ENCODE measurements at places on chromosomes 3 and 15. TPM values are rescaled to one million over a fixed set of nuclear protein-coding genes. Genes with fewer than 3 reads are reported as not detected.

- DNase-seq = no peak
These were observed 70.8 kb downstream of the GOLGA8B start for GRCh38 chr15:34512628-34513027.

TICRR gene
- polyA plus RNA-seq = 5.6 TPM

GRCh38 chr3:122077293-122078234 lies 22.4 kb downstream of the CD86 start:
- DNase-seq = no peak

GRCh38 chr3:43296565-43296964 lies 10.2 kb downstream of the SNRK start:
- peak; percentile 48 for DNase-seq

DNA sequence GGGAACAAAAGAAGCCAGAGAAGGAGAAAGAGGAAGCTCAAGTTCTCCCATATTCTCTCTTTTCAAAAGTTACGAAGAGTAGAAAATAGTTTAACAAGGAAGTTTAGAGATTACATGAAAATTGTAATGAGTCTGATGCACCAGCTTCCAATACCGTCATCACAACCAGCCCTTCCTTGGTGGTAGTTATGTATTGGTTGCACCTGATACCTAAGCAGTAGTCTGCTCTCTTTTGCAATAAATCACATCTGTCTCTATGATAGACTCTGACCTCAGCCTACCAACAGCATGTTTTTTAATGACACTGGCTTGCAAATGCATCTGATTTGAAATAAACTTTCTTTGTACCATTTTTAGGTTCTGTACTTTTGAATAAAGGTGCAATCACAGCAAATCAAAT lies 575.8 kb downstream of the FHIT start:
- DNase-seq = no peak

- DNase-seq = no peak
These were observed at the start of gene PRR20G for GRCh38 chr3:127287840-127288239. TSS of gene PRR20G (minus strand) at chr3:127288046. CDS start at chr3:127287365, 681 bp downstream.

DNA sequence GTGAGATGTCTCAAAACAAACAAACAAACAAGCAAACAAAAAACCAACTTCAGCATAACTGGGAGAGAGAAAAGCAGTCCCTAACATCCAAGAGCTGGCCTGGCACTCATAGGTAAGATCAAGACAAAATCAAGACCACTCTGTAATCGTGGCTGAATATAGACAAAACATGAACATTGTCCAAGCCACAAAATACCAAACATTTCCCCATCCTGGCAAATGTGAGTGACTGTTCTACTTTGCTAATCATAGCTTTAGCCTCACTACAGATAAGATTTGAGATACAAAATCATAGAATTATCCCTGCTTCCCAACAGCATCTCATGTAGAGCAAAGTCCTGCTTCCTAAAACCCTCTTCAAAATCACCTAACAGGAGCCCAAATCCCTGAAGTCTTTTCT lies 116.7 kb upstream of the PRTG start:
- DNase-seq = peak; percentile 26

GOLGA8H gene
- polyA plus RNA-seq = 0.36 TPM

DNA sequence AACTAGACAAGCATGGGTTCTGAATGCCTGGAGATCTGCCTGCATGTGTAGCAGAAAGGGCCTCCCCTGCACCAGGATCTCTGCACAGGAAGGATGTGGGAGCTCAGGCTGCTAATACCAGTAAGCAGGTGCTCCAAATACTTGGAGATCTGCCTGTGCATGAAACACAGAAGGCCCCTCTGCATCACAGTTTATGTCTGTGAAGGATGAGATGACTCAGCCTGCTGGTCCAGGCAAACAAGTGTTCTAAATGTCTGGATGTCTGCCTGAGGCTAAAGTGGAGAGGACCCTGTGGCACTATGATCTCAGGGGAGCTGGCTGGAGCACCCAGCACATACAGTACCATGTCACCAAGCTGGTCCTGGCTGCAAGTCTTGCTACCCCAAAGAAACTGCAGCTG lies 678.8 kb downstream of the MCTP2 start:
- DNase-seq = no peak

ALS2CL gene
- 10.8 TPM for polyA plus RNA-seq

DNA sequence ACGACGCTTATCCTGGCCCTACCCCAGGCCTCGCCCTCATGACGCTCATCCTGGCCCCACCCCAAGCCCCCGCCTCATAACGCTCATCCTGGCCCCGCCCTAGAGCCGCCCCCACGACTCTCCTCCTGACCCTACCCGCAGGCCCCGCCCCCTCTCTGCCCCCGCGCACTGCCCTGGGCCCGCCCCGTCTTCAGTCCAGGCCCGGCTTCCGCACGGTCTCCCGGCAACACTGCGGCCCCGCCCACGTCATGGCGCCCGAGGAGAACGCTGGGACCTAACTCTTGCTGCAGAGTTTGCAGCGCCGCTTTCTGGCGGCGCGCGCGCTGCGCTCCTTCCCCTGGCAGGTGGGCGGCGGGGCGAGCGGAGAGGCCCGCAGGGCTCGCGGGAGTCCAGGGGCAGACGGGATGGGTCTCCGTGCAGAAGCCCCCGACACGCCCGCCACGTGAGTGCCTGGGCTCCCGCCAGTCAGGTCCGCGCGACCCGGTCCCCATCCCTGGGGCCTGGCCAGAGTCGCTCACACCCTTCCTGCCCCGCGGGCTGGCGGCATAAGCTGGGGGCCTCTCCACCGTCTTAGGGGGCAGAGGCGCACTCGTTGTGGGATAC lies 52.5 kb upstream of the ROPN1B start:
- DNase-seq = peak; percentile 96

GRCh38 chr15:69319384-69320375 lies 21.0 kb downstream of the PAQR5 start:
- no peak for DNase-seq

DNA sequence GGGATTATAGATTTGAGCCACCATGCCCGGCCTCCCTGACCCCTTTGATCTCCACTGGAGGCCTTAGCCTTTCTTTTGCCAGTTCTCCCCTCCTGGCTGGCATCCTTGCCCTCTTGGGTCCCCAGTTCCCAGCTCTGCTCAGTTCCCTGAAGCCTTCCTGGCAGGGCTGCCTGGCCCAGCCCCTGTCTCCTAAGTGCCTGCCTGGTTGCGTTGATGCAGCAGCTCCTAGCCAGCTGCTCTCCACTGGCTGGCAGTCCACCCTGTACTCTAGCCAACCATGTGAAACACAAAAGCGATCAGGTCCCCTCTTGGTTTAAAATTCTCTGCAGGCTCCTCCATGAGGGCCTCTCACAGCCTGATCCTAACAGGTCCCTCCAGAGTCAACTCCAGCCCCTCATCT lies 184.7 kb downstream of the RAB11A start:
- DNase-seq = no peak

DNA sequence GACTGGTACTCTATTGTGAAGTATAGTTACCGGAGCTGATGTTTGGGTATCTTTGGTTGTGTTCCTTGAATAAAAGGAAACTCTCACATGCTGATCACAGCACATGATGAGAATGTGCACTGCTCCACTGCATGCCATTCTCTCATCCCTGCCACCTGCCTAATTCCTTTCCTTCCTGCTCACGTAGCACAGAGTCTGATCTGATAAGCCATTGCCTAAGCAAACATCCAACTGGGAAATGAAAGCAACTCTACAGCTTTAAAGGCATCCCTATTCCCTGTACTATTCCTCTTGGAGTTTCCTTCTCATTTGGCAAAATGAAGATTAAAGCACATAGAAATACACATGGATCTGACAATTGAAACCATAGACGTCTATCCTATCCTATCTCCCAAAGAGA lies 359.8 kb downstream of the C3orf38 start:
- DNase-seq = no peak

DNA sequence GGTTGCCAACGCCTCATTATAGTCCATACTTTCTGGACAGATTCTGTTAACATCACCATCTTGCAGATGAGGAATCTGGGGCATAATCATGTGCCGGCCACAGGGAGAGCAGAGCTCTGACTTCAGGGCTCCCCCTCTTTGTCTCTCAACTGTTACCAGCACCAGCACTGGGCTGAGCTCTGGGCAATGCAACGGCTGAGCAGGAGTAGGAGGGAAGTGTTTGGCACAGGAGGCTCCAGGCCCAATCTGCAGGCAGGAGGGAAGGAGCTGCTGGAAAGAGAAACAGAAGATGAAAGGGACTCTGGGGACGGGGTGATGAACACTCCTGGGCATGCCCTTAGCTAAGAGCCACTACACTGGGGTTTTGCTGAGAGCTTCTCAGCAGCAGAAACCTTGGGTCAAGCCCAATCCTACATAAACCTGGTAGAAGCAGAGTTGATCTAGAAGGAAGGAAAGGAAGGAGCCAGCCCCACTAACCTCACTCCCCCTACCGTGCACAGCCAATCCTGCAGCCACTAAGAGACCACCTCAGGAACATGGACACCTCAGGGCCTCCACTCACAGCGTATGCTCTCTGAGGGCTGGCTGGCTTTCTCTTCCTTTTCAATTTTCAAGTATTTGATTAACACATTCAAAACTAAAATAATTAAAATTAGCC lies 73.1 kb upstream of the SPATA12 start:
- DNase-seq = peak; percentile 40

DNA sequence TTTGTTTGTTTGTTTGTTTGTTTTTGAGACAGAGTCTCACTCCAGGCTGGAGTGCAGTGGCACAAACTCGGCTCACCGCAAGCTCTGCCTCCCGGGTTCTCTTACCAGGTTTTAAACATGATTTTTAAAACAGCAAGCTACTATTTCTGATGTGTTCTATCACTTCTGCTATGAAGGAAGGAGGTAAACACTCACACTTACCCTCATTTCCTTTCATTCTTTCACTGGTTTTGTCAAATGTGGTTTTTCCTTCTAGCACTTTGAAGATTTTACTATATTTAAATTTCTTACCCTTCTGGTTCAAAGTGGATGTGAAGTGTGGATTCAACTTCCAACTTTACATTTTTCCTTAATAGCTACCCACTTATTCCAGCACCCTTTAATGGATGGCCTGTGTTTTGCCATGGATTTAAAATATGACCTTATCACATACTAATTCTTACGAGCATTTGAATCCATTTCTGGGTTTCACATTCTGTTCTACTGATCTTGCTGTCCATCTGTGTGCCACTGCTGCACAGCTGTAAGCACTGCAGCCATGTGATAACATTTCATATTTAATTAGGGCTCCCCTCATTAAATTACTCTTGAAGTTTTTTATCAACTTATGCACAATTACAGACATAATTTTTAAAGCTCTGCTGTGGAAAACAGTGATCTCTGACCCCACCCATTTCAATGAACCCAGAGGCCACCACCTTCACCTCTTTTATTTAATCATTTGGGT lies 42.3 kb downstream of the TXNRD3 start:
- no peak for DNase-seq

GRCh38 chr15:57102858-57103257 lies 184.4 kb downstream of the TCF12 start:
- no peak for DNase-seq

TMC3 gene
- 0.20 TPM for polyA plus RNA-seq

GRCh38 chr3:50617096-50617791 lies at the start of gene MAPKAPK3:
TSS of gene MAPKAPK3 (plus strand) at chr3:50617151. CDS start at chr3:50617566, 415 bp downstream.
- peak; percentile 27 for DNase-seq
